ENCODE measurements at places on chromosomes 6 and 20.

GRCh38 chr6:72922401-72922800, 300.5 kb downstream of the KCNQ5 start:
- no peak for DNase-seq

DNA sequence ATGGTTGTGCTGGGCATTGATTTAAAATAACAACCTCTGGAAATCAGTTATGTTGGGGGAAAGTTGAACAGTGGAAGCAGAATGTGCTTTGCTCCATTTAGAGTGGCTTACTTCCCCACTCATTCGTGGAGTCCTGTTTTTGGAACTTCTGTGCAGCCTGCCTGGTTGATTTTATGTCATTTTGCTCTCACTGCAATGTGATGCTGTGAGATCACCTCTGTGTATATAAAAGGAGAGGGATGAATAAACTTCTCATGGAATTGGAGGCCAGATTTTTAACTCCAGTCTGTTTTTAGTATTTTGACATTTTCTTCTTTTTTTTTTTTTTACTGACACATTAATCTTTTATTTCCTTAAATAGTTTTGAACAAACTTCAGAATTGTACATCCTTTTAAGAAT, 139.0 kb downstream of the FNDC1 start:
- DNase-seq = no peak

GRCh38 chr20:21063276-21063675, 42.9 kb downstream of the LINC00237 start:
- DNase-seq = no peak

DNA sequence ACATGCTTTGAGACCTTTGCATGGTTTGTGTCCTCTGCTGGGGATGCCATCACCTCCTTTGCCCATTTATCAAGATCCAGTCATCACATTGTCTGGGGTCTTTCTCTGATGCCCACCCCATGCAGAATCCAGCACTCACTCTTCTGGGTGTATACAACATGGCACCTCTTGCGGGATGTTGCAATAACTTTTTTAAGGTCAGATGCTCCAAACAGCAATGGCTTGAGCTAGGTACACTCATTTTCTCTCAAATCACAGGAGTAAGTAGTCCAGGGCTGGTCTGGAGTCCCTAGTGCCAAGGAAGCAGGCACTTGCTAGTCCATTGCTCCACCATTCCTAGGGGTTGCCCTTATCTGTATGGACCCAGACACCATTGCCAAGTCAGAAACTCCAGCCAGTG, 196.6 kb upstream of the KCNG1 start:
- no peak for DNase-seq

DNA sequence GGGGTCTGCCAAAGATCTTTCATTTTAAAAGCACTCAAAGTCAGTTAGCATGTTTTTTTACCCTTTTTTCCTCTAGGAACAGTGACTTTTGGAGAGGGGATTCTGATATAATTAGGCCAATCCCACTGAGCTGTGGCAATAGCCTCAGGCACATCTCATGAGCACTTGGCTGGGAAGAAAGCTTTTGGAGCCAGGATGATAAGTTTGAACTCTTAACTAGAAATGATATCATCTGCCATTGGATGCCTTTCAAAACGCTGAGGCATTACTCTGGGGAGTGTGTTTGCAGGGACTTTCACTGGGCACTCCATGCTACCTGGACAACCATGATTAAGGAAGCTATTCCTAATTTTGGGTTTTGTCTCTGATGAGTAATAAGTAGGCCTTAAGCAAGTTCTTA, 3.7 kb downstream of the SCGN start:
- no peak for DNase-seq

GRCh38 chr6:56242346-56242745, 5.0 kb downstream of the COL21A1 start:
- DNase-seq = no peak

DNA sequence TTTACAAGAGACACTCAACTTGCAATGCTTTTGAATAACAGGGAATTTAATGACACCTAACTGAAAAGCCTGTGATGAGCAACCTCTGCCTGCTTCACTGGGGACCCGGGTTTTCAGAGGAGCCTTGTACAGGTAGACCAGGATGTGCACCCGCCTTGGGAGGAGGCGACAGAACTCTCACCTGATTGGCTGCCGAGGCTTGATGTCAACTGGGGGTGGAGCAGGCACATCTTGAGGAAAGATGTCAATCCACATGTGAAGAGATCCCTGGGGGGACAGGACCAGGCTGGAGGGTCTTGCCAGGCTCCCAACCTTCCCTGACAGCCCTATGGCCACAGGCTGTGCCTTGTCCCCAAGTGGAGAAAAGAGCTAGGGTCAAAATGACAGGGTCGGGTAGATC, 19.8 kb downstream of the ERGIC3 start:
- DNase-seq = no peak

DNA sequence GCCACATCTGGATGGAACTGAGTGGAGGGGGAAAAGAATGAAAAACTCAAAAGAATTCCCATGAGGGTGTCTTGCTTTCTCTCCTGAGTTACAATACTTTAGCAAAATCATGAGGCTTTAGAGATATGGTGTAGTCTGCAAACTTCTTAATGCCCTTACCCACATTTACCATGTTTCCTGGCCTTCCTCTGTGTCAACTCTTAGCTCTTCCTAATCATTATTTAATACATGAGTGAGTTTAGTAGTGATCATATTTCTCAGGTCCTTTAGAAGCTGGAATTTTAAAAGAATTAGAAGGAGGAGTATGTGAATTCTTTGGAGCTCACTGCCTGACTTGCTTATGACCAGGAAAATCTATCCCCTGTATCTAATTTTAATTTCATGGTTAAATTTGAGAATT, 39.0 kb downstream of the STX11 start:
- no peak for DNase-seq

DNA sequence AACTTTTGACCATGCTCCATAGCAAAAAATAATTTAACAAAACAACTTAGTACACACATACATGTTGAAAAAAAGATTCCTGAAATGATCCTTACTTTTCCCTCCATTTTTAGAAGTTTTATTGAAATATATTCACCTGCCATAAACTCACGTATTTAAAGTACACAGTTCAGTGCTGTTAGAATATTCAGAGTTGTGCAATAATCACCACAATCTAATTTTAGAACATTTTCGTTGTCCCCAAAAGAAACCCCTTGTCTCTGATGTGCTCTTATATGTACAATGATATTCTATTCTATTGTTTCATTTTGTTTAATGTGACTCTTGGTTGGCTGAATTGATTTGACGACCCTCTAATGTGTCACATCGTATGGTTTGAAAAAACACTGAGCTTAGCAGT, 15.9 kb downstream of the ROS1 start:
- DNase-seq = no peak

GRCh38 chr6:159217595-159218275, 48.5 kb downstream of the FNDC1 start:
- DNase-seq = peak; percentile 36

- no peak for DNase-seq
Observed at GRCh38 chr6:151060766-151061531, 178.8 kb upstream of the AKAP12 start.

DNA sequence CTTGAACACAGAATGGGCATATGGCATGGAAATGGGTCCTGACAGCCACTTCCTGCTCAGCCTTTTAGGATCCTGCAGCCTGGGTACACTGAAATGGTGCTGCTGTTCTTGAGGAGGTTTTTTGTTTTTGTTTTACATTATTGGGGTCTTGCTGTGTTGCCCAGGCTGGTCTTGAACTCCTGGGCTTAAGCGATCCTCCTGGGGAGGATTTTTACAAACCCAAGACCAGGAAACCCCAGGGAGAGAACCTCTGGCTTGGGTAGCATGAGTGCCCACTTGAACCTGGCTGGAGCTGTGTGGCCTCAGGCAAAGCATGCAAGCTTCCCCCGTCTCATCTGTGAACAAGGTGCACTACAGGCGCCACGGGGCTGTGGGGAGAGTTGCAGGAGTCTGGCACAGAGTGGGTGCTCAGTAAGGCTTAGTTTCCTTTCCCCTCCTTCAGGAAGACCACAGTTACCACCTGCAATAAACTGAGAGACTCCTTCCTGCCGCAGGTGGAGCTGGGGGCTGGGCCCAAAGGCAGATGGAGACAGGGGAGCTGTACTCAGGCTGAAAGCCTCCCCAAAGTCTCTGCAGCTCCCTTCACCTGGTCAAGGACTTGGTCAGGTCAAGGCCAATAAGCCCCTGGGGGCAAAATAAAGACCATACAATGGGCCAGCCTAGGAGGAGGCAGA, 1.8 kb downstream of the SLA2 start:
- DNase-seq = no peak

DNA sequence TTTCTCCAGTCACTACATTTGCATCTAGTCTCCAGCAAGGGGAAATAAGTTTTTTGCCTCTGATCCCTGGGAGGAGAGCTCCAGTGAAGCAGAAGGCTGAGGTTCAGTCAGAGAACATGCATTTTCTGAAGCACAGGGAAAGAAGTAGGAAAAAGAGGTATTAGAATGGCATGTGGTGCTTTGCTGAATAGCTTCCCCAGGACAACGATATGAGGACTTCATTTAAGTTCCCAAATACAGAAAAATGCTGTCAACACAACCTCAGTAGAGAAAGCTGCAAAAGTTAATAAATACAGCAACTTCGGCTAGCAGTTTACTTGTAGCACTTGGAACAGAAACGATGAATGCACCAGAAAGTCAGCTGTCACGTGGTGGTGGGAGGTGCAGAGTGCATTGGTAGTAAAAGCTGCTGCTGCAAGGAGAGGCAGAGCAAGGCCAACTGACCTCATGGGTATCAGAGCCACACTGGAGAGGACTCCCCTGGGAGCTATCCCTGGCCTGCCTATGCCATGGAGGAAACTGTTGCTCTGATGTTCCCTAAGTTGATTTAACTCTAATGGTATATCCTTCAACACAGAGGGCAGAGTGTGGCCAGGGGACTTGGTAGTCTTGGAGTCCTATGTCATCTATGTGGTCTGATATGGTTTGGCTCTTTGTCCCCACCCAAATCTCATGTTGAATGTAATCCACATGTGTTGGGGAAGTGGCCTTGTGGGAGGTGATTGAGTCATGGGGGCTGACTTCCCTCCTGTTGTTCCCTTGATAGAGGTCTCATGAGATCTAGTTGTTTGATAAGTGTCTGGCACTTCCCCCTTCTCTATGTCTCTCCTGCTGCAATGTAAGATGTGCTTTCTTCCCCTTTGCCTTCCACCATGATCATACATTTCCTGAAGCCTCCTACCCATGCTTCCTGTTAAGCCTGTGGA, 85.9 kb downstream of the ADTRP start:
- DNase-seq = no peak

GRCh38 chr20:22339091-22339881, 245.1 kb downstream of the FOXA2 start:
- peak; percentile 15 for DNase-seq

GRCh38 chr6:150070236-150070818, 1.4 kb upstream of the ULBP3 start:
- no peak for DNase-seq

DNA sequence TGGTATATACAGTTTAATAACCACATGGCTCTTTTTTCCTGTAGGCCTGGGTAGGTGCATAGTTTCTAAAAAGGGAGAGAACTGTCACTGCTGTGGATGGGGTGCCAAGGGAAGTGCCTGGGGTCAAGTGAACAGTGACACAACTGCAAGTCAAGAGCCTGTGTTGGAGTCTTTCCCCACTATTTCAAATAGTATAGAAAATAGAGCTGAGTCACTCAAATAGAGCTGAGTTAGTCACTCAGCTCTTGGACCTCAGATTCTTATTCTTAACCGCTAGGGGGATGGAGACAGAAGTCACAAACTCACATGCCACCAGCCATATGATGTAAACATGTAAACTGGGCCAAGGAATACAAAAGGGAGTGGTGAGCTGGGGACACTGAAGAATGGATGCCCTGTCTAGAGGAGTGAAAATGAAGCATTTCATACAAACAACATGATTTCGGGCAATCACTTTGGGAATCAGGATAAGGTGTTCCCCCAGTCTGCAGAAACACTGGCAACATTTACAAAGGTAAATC, 2.1 kb downstream of the NQO2 start:
- DNase-seq = no peak

DNA sequence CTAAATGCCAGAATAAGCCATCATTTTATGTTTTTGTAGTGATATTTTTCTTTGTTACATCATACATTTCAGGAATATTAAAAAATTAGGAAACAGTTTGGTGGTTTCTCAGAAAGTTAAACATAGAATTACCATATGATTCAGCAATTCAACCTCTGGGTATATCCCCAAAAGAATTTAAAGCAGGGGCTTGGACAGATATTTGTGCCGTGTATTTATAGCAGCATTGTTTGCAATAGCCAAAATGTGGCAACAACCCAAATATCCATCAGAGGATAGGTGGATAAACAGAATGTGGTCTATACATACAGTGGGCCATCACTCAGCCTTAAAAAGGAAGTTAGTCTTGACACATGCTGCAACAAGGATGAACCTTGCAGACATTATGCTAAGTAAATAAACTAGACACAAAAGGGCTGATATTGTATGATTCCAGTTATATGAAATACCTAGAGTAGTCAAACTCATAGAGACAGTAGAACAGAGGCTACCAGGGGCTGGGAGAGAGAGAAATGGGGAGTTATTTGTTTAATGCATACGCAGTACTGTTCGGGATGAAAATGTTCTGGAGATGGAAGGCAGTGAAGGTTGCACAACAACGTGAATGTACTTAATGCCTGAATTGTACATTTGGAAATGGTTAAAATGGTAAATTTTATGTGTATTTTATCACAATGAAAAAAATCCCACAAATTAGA, 18.9 kb upstream of the TRAF3IP2 start:
- no peak for DNase-seq

DNA sequence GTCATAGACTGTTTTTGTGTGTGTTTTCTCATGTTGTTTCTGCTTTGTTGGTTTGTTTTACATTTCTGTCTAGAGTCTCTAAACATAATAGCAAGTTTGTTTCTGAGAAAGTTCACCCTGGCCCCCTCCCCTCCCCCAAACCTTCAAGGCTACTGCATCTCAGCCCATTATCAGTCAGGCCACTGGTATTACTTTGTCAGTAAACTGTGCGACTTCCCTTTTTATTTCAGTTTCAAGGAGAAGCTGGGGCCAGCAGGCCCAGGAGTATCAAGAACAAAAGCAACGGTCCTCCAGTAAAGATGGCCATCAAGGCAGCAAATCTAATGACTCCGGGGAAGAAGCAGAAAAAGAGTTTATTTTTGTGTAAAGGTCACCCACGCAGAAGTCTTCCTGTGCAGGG, 32.8 kb upstream of the SCGN start:
- no peak for DNase-seq

- no peak for DNase-seq
Observed at GRCh38 chr6:2429032-2429431, 183.6 kb upstream of the GMDS start.

GRCh38 chr6:108661982-108662381, 101.3 kb downstream of the FOXO3 start:
- DNase-seq = no peak

- no peak for DNase-seq
Observed at GRCh38 chr6:37583261-37583660, 83.6 kb upstream of the CCDC167 start.

Data from GM18507 (cell line).